ENCODE measurements at places on chromosomes 3 and 15. TPM values are rescaled to one million over a fixed set of nuclear protein-coding genes. Genes with fewer than 3 reads are reported as not detected.

- DNase-seq = no peak
Measured at GRCh38 chr15:22903961-22904534, 65.6 kb downstream of the NIPA2 start.

DNA sequence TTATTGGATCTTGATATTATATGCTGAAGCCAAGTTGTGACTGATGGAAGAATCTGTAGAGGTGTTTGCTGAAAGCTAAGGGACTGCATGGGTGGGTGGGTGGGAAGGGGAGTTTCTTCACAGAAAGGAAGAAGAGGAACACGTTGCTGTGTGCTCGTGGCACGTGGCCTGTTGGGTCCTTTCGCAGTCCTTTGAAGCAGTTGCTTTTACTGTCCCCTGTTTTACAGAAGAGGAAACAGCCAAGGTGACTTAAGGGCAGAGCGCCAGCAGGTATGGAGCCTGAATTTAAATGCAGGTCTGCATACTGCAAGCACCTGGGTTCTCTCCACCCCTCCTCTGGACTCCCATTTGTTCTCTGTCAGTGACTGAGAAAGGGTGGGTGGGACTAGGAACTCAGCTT is 59.4 kb upstream of the PRR23C start:
- no peak for DNase-seq

GRCh38 chr3:11438646-11439045 is 166.4 kb downstream of the ATG7 start:
- DNase-seq = peak; percentile 15

DNA sequence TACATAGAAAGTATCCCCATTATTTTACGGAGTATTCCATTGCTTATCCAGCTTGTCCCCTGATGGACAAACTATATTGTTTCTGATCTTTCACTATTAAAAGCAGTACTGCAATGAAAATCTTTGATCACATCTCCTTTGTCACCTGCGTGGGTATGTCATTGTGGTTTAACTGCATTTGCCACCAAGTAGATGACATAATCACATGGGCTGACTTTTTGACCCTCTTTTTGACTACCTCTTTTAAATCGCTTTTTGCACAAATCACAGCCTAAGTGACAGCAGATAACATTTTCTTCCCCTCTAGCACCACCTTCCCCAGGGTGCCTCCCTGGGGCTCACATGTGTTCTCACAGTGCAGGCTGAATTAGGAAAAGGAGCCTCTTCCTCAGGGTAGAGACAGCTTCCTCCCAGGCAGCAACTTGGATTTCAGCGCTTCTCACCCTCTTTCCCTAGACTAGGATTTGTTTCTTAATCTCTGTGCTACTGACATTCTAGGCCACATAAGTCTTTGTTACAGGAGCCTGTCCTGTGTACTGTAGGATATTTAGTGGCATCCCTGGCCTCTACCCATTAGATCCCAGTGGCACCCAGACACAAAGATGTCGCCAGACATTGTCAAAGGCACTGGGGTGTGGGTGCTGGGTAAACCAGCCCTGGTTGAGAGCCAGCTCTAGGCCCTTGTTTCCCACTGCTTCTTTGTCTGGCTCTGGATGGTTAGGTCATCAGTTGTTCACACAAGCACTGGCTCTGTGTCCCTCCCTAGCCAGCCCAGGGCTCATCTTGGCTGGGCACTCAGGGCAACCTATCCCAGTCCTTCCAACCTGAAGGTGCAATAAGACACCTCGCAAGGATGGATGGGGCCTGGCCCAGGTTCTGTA is 1.3 kb upstream of the RBP1 start:
- no peak for DNase-seq

DNA sequence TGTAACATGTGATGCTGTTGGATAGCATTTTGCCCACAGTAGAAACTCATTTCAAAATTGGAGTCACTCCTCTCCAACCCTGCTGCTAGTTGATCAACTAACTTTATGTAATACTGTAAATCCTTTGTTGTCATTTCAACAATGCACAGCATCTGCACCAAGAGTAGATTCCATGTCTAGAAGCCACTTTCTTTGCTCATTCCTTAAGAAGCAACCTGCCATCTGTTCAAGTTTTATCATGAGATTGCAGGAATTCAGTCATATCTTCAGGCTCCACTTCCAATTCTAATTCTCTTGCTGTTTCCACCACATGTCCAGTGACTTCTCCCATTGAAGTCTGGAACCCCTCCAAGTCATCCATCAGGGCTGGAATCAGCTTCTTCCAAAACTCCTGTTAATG is 42.9 kb downstream of the AKAP13 start:
- DNase-seq = no peak

CCR8 gene
- total RNA-seq = not detected
